Coronary artery (tissue), 2 donors: ENCODE measurements at places on chromosomes 1 and 21.

DNA sequence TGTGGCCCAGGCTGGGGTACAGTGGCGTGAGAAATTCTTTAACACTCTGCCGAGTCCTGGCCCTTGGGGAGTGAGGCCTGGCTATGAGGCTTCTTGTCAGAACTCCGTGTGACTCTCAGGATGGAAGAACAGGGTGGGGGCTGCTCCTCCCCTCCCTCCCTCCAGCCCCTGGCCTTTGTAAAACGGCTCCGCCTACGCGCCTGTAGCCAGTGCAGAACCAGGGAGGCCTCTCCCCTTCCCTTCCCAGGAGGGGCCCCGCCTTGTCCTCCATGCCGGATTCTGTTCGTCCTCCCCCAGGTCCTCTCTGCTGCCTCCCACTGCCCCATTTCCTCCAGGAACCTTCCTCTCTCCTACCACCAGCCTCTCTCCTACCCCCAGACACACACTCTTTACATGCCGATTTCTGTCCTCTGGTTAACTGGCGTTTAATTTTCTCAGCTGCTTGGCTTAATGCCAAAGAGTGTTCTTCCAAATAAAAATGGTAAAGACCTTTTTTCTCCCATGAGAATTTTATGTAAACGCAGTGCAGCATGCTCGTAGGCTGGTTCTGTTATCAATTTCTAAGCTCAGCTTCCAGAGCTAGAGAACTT lies 21.0 kb downstream of the PDE9A start:
- no peak for DNase-seq

GRCh38 chr1:221148660-221149059 lies 269.4 kb downstream of the HLX start:
- no peak for DNase-seq

GRCh38 chr21:33685613-33686197 lies 43.4 kb downstream of the ITSN1 start:
- no peak for DNase-seq

DNA sequence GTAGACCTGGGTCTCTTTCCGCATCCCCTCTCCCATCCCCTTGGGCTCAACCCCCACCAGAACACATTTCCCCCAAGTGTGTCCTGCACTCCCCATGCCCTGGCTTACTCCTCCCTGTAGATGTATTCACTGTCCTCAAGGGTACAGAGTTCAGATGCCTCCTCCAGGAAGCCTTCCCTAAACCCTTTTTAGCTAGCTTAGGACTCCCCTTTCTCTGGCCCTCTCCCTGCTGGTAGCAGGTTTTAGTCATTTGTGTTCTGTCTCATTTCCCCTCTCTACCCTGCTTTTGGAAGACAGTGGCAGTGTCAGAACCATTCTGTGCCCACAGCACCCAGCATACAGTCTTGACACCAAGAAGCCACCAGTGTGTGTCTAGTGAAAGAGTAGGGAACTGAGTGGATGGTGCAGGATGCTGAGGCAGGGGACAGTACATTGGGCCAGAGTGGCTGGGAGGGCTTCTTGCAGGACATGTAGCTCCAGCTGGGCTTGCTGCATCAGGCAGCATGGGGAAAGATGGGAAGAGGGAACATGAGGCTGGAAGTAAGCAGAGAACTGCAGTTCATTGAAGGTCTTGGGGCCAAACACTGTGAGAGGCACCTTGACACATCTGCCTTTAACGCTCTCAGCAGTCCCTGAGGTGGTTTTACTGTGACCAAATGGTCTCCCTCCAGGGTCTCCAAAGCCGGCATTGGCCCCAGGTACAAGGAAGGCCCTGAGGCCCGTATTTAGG lies 2.5 kb downstream of the FOXO6 start:
- no peak for DNase-seq

GRCh38 chr1:78231894-78232293 lies 186.1 kb downstream of the GIPC2 start:
- no peak for DNase-seq

- no peak for DNase-seq
Measured at GRCh38 chr1:231387770-231388669, 34.1 kb downstream of the EGLN1 start.

- DNase-seq, result no peak
Measured at GRCh38 chr1:196007763-196008162, 600.5 kb downstream of the KCNT2 start.

GRCh38 chr1:82775406-82776000 lies 974.8 kb downstream of the ADGRL2 start:
- no peak for DNase-seq

DNA sequence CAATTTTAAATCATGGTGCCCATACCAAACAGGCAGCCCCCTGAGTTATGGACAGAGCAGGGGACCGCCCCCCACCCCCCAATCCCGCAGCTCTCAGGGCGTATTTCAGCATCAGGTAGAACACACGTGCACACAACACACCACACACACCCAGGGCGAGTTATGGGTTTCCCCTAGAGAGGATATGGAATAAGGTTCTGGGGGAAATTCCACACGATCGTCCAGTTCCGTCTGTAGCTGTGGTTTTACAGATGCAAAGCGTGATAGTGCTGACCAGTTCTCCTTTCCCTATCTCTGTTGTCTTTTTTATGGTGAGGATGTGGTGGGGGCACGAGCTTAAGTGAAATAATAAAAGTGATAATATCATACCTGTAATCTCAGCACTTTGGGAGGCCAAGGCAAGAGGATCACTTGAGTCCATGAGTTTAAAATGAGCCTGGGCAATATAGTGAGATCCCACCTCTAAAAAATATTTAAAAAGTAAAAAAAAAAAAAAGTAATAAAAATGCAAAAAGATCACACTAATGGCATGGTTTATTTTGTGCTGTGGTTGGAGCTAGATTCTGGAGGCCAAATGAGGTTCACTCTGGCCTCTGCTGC lies 25.1 kb downstream of the C2CD2 start:
- DNase-seq, result no peak

DNA sequence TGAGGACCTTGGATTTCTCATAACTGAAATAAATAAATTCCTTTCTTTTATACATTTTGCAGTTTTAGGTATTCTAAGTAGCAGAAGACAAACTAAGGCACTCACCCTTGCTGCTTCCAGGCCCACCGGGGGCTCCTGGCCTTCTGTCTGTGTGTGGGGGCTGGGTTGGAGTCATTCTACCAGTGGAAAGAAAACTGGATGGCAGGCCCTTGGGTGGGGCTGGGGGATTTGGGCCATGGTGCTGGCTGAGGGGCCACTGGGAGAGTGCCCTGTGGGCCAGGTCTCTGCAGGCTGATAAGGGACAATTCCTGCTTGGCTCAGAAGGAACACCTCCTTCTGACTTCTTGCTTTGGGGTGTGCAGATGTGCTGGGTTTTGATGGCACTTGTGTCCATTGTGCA lies 54.0 kb upstream of the CSF3R start:
- DNase-seq, result peak; percentile 47

DNA sequence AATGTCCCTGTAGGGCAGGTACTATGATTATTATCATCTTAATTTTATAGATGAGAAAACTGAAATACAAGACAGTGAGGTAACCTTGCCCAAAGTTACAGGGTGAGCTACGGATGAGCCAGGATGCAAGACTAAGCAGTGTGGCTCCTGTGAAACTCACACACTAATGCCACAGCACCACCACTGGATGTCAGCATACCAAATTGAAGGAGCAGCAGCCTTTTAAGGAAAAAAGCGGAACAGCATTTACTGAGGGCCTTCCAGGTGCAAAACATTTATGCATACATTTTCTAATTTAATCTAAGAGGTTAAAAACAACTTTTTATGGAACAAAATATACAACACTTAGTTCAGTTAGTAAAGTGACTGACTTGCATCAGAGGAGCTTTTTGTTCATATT lies 41.7 kb downstream of the SEC16B start:
- no peak for DNase-seq

- no peak for DNase-seq
Measured at GRCh38 chr1:84853741-84854721, 39.0 kb downstream of the LPAR3 start.

DNA sequence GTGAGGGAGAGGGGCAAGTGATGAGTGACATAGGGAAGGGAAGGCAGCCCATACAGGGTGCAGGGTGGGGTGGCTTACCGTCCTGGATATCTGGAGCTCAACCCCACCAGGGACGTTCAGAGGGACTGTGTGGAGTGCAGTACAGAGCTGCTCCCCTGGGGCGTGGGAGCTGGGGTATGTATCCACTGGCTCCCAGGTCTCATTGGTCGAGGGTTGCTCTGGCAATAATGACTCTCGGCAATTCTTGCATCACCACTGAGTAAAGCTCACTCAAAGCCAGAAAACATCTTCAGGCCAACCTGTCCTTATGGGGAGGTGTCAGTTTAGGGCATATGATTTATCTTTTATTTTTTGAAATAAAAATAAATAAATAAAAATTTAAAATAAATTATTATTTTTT lies 43.2 kb upstream of the RUNX3 start:
- DNase-seq, result no peak

- DNase-seq, result no peak
Measured at GRCh38 chr1:157597959-157598667, at the start of gene FCRL4. Gene FCRL4 (minus strand): TSS chr1:157598085. CDS start chr1:157597944, 141 bp downstream.

DNA sequence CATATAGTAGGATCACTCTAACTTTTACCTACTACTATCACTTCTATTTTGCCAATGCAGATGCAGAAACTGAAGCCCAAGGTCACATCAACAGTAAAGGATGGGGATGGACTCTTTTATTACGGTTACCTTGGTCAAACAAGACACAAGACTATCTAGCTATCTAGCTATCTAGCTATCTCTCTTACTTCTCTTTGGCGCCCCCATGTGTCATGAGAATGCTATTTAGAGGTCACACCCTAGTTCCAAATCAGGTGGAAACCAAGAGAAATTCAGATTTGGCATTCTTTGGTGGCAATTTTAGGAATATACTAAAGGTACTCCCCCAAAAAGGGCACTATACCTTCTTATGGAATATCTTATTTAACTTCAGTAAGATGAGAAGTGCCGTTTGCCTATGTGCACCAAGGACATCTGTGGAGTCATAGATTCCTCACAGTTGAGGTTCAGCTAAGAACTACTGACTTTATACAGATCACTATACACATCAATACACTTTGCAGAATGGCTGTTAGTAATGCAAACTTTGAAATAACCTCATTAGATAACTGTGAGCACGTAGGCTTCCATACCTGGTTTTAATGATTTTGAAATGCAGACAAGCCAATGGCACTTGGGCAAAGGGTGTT lies 6.7 kb downstream of the ZNF648 start:
- DNase-seq, result no peak

GRCh38 chr1:201183753-201184152 lies 6.9 kb upstream of the IGFN1 start:
- DNase-seq, result no peak

- DNase-seq, result no peak
Measured at GRCh38 chr1:12570291-12570690, 47.7 kb downstream of the DHRS3 start.

GRCh38 chr1:19672237-19672636 lies 7.6 kb downstream of the HTR6 start:
- DNase-seq, result no peak

- DNase-seq, result no peak
Measured at GRCh38 chr21:31450980-31451379, 106.9 kb upstream of the TIAM1 start.

GRCh38 chr1:5598824-5599395 lies 393.3 kb downstream of the NPHP4 start:
- DNase-seq, result no peak

GRCh38 chr1:150809651-150810050 lies 1.6 kb upstream of the CTSK start:
- no peak for DNase-seq

DNA sequence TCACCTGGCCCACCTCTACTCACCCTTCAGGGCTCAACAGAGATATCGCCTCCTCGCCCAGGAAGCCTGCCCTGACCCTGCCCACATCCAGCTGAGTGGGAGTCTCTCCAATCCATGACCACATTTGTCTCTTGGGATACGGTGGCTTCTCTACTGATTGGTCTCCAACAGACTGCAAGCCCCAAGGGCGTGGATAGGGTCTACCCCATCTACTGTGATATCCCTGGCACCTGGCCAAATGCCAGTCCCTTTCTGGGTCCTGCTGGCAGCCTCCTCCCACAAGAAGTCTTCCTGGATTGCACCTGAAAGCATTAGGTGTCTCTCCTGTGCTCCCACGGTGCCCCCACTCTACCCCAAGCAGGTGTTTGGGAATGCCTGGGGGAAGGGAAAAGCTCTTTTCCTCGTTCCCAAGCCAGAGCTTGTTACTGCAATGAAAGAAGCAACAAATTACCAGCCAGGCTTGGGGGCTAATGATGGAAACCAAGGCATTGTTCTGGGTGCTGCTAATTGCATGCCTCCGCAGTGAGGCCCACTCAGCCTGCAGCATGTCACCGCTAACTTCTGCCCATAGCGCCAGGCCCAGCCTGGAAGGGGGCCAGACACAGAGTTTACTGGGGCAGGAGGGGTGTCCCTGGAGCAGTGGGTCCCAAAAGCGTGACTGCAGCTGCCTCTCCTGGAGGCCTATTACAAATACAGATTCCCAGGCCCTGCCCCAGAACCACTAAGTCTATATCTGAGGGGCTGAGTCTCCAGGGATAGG lies 90.7 kb upstream of the IFFO2 start:
- DNase-seq, result no peak

GRCh38 chr1:40421431-40422384 lies 28.6 kb upstream of the ZFP69B start:
- DNase-seq, result no peak

DNA sequence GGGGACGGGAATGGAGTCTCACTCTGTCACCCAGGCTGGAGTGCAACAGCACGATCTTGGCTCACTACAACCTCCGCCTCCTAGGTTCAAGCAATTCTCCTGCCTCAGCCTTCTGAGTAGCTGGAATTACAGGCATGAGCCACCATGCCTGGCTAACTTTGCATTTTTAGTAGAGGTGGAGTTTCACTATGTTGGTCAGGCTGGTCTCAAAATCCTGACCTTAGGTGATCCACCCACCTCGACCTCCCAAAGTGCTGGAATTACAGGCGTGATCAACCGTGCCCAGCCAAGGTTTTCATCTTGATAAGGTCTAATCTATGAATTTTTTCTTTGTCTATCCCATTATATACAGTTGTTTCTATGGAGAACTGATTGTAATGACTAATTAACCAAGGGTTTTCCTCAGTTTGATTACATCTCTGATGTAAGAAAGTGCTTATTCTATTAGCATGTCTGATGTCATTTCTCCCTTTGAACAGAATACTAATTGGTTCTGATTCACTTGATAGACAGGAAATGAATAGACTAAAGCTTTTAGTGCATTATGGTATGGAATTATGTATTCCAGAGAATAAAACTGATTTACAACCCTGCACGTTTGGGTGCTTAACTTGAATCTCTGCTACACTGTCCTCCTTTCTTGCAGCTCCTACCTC lies 11.9 kb downstream of the PACC1 start:
- no peak for DNase-seq

DNA sequence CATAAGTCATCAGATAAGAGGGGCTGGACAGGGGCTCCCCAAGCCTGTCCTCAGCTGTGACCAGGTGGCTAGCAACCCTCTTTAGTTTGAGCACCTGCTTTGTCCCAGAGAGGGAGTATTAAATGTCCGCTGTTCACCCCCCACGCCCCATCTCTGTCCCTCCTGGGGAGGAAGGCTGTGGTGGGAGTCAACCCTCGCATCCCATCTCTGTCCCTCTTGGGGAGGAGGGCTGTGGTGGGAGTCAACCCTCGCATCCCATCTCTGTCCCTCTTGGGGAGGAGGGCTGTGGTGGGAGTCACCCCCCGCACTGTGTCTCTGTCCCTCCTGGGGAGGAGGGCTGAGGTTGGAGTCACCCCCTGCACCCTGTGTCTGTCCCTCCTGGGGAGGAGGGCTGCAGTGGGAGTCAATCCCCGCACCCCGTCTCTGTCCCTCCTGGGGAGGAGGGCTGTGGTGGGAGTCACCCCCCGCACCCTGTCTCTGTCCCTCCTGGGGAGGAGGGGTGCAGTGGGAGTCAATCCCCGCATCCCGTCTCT lies 72.6 kb upstream of the ABCG1 start:
- peak; percentile 35 for DNase-seq

GRCh38 chr1:50976111-50976889 lies 6.3 kb downstream of the CDKN2C start:
- no peak for DNase-seq

GRCh38 chr1:3718764-3719163 lies 33.5 kb upstream of the CCDC27 start:
- DNase-seq, result no peak
